ENCODE measurements at places on chromosomes 7 and 10.

GRCh38 chr7:90892213-90892612 is 296.1 kb downstream of the CDK14 start:
- no peak for DNase-seq

GRCh38 chr7:29565982-29566746 is 2.5 kb downstream of the PRR15 start:
- peak; percentile 15 for DNase-seq

DNA sequence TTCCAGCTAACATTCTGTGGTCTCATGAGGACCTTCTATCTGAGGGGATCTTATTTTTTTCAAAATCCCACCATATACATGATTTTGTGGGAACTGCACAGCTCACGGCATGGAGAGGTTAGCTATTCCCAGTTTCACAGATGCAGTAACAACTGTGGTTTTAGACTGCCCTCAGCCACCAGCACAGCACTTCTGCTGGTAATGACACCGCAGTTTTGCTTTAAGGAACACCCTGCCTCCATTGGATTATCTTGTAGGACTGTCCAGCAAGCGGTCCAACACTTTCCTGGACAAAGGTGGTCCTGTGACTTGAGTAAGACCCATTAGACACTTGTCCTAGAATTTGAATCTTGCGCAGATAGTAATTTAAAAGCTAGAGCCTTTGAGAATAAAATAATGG is 65.3 kb upstream of the SMNDC1 start:
- no peak for DNase-seq

- DNase-seq: no peak
These were observed 671.3 kb downstream of the SORCS1 start for GRCh38 chr10:106493226-106493625.

DNA sequence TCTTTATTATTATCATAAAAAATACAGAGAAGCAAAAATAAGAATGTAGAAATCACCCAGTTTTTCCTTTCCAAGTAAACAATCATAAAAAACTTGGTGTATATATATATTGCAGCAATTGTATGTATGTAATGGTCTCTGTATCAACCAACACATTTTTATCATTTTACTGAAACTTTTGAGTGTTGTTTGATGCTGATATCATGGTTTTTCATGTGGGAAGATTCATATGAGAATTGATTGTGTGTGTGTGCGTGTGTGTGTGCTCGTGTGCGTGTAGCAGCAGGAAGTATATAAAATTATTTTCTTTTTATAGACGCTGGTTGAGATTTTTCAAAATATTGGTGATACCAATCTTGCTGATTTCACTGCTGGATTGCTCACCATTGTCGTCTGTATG is 22.3 kb downstream of the SLC26A4 start:
- DNase-seq: no peak

DNA sequence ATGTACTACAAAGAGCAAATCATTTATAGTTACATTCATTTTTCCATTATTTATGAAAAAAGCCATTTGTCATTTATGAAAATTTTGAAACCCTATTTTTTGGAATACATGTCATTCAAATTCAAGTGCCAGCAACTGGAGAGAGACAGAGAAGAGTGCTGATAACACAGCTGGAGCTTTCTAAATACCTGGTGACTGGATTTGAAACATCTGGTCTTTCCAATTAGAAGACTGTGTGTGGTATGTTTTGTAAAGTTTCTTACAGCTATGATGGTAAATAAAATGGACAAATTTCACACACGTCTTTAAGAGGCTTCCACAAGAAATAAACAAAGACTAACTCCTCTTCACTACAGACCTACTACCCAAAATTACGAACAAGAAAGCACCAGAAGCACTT is 56.8 kb downstream of the CHCHD3 start:
- DNase-seq: no peak

GRCh38 chr7:145729691-145730090 is 386.9 kb upstream of the CNTNAP2 start:
- no peak for DNase-seq

- no peak for DNase-seq
These were observed 506.0 kb downstream of the NXPH1 start for GRCh38 chr7:8939446-8939845.

GRCh38 chr10:131251146-131251541 is 60.4 kb downstream of the TCERG1L start:
- DNase-seq: no peak

DNA sequence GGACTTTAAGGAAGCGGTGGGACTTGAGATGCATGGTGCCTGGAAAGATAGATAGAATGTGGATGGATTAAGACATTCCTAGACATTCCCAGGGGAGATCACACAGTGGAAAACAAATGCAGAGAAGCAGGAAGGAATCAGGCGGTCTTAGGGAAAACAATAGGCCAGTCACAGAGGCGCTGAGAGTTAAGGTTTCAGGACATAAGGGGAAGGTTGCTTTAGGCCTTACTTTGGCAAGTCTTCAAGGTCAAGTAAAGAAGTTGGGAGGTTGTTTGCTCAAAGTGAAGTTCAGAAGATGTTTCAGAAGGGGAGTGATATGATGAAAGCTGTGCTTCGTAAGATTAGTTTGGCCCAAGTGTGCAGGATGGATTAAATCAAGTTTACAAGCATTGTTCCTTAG is 109.4 kb downstream of the SUGCT start:
- DNase-seq: no peak

DNA sequence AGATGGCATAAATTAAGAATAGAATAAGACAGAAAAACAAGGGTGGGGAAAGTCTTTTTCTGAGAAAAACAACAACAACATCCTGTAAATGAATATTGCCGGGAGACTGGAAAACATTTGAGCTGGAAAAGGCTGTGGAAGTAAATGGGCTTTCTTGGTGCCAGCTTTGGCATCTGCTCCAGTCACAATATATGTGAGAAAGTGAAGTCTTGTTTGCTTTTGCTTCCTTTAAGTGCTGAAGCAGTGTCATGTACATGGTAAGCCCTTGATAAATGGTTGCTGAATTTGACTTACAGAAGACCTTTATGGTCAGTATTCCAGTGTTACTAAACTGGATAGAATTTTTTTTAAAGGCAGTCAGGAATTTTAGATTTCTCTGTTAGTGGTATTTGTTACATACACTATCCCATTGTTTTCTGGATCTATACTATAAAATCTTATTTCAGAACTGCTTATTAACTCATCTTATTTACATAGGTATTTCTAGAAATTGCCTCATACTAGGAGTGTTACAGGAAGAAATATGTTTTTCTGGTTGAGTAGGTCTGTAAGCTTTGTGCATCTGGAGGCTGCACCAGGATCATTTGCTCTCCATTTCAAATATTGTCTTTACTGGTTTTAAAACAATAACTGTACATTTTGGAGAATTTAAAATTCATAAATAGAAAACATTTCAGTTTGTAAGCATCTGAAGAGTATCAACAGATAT is 201.7 kb upstream of the FOXP2 start:
- no peak for DNase-seq

- DNase-seq: no peak
These were observed 560.0 kb upstream of the GALNT17 start for GRCh38 chr7:70571961-70572360.

- DNase-seq: no peak
These were observed 24.7 kb upstream of the SLC18A3 start for GRCh38 chr10:49585387-49585786.

- DNase-seq: no peak
These were observed 50.2 kb downstream of the PDIA4 start for GRCh38 chr7:148978091-148978490.

DNA sequence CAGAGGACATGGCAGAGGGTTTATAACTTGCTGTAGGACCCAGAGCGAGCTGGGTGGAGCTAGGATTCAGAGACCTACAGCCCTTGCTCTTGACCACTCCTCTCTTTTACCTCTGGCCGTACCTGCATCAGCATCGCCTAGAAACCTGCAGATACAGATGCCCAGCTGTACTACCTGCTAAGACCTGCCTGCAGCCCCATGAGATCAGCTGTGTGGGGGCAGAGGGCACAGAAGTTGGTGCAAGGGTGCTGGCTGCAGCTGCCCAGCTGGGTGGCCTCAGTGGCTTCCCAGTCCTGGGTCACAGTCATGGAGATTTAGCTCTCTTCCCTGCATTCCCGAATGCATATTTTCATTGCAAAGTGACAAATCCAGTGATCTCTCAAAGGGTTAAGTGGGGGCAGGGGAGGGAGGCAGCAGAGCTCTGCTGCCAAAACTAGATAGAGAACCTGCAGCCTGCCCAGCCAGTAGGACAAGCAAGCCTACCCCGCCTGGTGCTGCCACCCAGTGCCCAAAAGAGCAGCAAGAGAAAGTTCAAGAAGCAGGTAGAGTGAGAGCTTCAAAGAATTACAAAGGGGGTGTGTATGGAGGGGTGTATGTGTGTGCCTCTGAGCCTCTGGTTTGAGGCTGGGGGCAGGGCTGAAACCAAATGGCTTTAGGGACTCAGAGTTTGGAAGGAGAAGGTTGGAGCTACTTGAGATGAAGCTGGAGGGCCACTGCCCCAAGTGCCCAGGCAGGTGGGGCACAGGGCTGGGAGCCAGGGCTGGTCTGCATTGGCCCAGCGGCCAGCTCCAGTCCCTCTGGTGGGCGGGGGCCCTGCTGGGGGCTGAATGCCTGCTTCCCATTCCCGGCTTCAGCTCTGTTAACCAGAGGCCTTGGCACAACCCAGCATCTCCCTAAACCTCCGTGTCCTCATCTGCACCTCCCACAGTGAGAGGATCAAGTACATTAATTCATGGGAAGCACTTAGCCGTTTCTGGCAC is 6.9 kb downstream of the FAM241B start:
- peak; percentile 24 for DNase-seq

DNA sequence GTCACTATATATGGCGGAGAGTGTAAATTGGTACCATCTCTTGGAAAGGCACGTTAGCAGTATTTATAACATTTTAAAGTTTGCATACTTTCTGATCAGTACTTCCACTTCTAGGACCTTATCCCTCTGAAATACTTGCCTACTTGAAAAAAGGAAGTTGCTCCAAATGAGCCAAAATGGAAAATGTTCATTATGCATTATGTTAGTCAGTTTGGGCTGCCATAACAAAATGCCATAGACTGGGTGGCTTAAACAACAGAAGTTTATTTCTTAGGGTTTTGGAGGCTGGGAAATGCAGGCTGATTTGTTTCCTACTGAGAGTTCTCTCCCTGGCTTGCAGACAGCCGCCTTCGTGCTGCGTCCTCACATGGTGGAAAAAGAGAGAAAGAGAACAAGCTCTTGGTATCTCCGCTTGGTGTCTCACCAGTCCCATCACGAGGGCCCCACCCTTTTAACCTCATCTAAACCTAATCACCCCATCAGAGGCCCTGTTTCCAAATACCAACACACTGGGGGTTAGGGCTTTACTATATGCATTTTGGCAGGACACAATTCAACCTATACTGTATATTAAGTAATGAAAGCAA is 6.9 kb downstream of the SNX10 start:
- no peak for DNase-seq

DNA sequence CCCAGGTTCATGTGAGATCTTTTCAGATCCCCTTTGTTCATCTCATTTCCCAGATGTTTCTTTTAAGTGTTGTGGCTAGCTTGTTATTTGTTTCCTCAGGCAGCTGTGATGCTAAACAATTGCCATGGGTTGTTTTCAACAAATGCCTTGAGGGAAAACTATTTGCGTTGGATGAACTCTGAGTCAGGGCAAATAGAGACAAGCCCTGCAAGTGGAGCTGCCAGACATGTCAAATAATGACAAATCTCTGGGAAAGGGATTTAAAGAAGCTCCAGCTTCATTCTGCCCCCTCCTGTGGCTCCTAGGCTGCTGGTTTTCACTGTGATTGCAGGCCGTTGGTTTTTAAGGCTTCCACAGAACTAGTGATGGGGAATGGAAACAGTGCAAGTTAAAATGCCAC is 272.4 kb upstream of the SP8 start:
- DNase-seq: no peak

DNA sequence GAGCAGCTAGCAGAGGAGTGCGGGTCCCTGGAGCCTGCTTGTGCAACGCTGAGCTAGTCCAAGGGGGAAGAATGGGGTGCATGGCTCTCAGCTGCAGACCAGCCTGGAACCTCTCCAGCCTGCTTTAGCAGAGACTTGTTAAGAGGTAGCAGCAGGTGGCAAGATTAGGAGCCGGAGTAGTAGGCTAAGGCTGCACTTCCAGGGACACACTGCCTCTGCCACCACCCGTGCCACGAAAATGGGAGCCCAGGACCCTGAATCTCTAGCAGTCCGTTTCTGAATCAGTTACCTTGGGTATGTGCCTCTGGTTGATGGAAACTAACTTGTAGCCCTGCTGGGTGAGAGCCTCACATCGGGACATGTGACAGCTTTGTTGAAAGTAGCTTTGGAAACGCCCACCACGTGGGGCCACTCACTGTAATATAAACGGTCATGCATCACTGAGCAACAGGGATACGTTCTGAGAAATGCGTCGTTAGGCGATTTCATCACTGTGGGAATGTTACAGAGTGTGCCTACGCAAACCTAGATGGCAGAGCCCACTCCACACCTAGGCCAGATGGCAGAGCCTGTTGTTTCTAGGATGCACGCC is 25.9 kb downstream of the HTRA1 start:
- no peak for DNase-seq

- DNase-seq: no peak
These were observed 72.2 kb upstream of the EFCAB10 start for GRCh38 chr7:105653441-105654005.

GRCh38 chr10:96440361-96441292 is 73.1 kb downstream of the TLL2 start:
- no peak for DNase-seq

DNA sequence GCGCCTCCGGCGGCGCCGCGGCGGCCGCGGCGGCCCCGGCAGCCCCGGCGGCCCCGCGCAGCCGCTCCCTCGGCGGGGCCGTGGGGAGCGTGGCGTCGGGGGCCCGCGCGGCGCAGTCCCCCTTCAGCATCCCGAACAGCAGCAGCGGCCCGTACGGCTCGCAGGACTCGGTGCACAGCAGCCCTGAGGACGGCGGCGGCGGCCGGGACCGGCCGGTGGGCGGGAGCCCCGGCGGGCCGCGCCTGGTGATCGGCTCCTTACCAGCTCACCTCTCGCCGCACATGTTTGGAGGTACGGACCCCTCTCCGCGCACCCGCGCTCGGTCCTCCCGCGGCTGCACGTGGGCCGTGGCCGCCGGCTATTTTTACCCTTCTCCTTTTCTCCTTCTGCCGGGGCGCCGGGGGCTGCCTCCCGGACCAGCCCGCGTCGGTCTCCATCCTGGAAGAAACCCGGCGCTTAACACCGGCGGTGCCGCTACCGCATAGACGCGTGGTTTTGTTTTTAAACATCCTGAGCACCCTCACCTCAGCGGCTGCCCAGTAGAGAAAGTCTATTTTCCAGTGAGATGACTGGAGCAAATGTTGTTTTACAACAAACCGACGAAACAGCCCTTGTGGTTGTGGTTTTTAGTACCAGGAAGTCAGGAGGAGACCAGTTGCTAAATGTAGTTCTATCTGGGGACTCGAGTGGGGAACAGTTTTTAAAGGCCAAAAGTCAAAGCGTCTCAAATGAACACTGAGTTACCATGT is 1.3 kb downstream of the ZNRF2 start:
- peak; percentile 72 for DNase-seq
